ENCODE measurements at places on chromosomes 1 and 21.

- DNase-seq, result no peak
These were observed 41.1 kb downstream of the COLGALT2 start for GRCh38 chr1:183996396-183996795.

DNA sequence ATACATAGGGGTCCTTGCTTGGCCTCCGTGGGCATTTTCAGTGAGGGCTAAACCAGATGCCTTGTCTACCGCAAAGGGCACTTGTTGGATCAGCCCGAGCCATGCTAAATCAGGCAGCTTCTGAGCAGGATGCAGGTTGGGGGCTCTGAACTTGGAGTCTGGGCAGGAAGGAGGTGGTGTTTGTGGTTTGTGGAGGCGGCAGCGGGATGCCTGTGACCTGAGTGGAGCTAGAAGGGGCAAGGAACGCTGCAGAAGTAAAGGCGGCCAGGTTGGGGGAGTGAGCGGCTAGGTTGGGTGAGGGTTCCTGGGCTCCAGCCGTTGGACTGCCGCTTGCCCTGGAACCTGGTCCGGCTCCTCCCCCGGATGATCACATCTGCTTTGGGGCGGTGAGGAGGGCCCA lies 183.9 kb downstream of the CAMTA1 start:
- DNase-seq, result no peak

- no peak for DNase-seq
These were observed 9.4 kb downstream of the C1orf116 start for GRCh38 chr1:207022996-207023679.

DNA sequence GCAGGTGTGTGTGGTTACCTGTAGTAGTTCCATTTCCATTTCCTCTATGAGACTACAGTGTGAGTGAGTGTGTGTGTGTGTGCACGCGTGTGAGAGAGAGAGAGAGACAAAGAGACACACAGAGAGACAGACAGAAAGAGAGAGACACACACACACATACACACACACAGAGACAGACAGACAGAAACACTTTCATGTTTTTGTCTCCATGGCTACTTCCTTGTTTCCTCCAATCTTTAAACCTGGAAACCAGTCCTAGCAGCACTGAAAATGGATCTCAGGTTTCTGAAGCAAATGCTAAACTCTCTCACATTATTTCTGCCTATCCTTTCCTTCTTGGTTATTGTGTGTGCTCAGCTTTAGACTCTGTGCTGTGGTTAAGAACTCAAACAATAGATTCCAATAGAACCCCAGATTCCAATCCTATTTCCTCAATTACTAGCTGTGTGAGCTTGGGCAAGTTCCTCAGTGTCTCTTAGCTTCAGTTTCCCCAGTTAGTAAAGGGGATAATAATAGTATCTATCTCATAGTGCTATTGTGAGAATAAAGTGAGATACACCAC lies 22.4 kb upstream of the ABCD3 start:
- no peak for DNase-seq

- DNase-seq, result no peak
These were observed 7.6 kb downstream of the SAMSN1 start for GRCh38 chr21:14538483-14538882.

DNA sequence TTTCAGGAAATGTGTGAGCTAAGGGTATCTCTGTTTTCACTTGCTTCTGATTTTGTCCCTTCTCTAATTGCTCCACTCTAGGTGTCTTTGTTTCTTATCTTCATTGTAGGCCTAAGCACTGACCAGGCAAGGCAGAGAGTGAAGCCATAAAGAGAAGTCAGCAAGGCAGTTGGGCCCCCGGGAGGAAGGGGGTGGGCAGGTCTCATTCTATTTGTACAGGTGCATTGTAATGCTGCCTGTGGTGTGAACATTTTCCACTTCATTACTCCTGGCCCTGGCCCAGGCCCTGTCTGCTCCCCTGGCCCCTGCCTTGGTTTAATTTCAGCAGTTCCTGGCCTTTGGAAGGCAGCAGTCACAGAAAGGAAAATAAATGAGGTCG lies 86.4 kb upstream of the JUN start:
- no peak for DNase-seq
